ENCODE measurements at places on chromosomes 13 and 19. TPM values are rescaled to one million over a fixed set of nuclear protein-coding genes. Genes with fewer than 3 reads are reported as not detected.

DNA sequence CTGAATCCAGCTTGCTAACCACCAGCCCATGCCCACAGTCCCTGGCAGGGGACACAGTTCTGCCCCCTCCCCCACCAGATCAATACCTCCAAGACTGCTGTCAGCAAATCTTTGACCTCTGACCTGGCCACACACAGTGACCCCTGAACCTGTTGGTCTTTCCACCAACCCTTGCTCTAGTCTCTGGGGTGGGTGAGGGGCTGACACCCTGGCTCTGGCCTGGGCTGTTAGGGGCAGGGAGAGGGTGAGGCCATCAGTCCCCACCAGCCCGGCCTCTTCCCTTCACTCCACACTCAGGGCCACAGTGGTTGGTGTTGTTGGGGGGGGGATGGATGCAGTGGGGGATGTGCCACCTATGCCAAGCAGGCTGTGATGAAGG is 21.8 kb upstream of the SLC7A10 start:
- DNase-seq, result no peak

- no peak for DNase-seq
Observed at GRCh38 chr19:19652482-19653295, 9.2 kb upstream of the GMIP start.

DNA sequence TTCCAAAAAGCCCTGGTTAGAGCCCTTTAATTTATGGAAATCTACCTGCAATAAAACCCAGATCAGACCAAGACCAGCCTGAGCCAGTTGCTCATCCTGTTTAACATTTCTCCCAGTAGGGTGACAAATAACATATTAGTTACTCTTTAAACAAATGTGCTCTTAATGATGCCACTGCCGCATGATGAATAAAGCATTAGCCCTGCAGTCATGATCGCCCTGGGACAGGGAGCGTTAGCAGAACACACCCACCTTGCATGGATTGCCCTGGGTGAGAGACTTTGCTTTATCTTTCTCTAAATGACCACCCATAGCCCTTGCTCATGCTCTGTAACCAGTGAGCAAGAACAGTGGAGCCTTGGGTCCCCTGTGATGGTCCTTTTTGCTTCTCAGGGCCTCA is 362.4 kb downstream of the ENOX1 start:
- no peak for DNase-seq

DNA sequence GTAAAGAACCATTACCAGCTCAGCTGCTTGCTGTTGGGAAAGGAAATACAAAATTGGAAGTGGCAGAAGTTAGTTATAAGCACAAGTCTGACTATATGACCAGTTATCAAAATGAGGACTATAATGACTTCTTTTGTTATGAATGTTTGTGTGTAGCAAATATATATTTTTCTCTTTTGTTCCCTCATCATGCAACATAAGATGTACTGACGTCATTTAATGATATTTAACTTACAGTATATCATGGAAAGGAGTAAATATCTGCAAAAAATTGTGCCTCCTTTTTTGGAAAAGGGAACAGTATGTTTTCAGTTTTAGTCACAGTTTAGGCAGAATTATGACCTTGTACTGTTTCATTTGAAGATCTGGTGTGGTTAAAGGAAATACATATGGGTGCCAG is 356.3 kb upstream of the SLITRK5 start:
- no peak for DNase-seq

DNA sequence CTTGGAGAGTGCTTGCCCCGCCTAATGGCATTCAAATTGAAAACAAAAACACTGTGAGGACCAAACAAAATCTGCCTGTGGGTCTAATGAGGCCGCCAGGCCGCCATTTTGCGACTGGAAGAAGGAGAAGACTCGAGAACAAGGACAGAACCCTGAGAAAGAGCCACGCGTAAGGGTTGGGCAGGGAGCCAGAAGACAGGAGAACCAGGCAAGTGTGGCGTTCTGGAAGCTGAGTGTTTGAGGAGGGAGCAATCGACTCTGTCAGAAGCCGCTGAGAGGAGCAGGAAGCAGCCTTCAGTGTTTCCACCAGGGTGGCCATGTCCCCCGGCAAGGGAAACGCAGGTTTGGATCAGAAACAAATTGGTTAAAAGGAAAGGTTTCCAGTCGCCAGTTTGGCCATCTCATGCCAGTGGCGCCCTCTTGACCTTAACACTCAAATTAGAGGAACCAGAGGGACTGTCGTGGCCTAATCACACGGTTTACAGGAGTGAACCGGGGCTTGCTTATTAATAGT is 10.2 kb upstream of the PTOV1 start:
- DNase-seq, result no peak

DNA sequence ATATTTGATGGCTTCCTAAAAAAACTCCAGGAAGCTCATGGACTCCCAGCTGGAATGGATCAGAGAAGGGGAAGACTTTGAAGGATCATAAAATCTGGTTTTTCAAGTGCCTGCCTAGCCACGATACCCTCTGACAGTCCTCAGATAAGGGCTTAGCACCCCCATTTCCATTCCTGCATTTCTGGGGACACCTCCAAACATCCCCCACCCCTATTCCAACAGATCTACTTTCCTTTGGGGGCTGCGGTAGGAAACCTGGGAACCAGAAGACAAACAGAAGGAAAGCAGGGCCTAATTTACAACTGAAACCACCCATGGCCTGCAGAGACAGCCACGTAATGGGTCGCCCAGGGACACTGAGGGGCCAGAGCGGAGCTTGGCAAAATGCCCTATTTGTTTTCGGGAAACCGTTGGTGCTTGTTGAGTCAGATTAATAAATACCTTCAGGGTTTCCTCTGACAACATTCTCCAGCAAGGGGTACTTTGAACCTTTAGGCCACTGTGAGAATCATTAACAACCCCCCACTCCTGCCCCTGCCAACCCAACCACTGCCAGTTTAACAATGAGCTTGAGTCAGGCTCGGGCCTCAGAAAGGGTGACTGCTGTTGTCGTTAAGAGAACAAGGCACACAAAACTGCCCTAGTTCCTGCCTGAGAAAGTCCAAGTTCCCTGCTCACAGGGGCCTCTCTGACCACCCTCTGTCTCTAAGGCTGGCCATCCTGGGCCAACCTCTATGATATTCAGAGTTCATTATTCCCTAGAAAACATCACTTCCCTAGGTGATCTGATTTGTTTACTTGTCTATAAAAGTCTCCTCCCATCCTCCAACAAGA is 23.5 kb downstream of the RHPN2 start:
- peak; percentile 37 for DNase-seq

DNA sequence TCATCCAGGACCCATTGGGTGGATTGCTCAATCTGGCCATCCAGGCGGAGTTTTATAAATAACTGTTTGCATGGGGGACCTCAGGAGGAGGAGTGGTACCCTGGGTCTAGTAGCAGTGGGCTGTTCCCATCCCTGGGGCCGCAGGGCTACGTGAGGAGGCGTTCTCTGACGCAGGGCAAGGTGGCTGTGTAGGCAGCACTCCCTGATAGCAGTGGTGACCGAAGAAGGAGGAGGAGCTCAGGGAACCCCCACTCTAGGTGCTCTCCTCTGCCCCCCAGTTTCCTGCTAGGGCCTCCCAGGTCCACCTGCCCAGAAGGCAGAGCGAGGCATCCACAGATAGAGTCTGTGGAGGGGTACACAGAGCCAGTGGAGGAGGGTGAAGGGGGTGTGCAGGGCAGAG is 64.1 kb downstream of the CCNE1 start:
- no peak for DNase-seq

DNA sequence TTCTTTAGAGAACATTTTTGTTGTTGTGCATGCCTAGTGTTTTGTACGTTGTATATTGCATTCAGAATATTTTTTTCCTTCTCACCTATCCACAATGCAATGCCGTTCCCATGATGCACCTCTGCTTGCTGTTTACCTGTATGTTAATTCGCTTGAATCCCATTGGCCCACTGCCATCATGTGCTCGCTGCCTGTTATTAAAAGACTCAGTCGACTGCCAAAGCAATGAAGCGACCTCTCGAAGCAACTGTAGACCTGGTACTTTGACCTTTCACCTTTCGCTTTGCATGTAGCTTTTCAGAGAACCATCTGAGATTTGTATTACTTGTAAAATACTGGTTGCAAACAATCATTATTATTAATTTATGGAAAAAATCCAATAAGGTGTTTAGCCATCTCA is 77.4 kb upstream of the RAP2A start:
- no peak for DNase-seq

DNA sequence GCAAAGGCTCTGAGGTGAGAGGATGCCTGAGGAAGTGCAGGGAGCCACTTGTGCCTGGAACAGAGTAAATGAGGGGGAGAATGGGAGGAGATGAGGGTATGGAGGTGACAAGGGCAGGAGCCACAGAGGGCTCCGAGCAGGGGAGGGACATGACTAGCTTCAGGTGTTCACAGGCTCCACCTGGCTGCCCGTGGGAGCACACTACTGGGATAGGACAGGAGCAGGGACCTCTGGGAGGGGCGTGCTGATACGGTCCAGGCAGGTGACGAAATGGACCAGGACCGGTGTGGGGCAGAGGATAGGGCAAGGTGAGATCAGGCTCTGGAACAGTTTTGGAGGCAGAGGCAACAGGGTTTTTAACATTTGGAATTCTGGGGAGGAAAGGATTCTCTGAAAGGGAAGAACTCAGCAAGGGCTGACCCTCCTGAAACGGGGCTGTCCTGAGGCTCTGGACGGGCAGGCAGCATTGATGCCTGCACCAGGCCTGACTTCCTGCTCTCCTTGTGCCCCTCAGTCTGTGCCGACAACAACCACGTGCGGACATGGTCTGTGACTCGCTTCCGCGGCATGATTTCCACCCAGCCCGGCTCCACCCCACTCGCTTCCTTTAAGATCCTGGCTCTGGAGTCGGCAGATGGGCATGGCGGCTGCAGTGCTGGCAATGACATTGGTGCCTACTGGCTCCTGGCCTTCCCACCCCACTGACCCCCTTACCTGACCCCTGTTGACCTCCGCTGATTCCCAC is 11.6 kb downstream of the SHKBP1 start:
- no peak for DNase-seq

DNA sequence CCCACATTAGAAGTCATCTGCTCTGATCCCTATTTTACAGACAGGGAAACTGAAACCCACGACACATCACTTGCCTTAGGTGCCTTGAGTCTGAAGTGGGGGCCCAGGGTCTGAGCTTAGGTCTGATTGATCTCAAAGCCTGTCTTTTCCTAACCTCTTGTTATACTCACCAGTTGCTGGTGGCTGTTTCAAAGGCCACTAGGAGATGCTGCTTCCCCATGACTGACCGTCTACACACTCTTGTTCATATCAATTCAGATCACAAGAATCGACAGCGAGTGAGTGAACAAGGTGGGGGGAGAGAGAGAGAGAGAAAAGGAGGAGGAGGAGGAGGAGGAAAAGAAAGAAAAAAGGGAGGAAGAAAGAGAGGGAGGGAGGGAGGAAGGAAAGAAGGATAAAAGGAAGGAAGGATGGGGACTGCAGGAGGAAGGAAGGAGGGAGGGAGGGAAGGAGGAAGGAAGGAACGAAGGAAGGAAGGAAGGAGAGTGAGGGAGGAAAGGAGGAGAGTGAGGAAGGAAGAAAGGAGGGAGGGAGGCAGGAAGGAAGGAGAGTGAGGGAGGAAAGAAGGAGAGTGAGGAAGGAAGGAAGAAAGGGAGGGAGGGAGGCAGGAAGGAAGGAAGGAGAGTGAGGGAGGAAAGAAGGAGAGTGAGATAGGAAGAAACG is 3.3 kb downstream of the OR10H1 start:
- no peak for DNase-seq

DNA sequence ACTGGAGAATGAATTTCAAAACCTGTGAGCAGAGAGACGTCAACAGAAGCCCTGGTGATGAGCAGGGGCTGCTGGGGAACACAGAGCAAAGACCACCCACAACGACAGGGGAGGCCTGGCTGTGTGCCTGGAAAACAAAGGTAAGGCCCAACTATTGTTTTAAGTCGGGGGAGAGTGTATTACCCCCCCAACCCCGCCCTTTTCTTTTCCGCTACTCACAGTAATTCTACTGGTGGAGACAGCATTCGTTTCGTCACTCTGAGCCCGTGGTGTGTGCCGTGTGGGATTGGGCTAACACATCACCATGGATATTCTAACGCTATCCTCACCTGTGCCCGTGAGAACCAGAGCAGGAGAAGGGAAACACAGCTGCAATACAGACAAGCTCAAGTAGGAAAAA is 18.6 kb upstream of the ADPRHL1 start:
- DNase-seq, result no peak

DNA sequence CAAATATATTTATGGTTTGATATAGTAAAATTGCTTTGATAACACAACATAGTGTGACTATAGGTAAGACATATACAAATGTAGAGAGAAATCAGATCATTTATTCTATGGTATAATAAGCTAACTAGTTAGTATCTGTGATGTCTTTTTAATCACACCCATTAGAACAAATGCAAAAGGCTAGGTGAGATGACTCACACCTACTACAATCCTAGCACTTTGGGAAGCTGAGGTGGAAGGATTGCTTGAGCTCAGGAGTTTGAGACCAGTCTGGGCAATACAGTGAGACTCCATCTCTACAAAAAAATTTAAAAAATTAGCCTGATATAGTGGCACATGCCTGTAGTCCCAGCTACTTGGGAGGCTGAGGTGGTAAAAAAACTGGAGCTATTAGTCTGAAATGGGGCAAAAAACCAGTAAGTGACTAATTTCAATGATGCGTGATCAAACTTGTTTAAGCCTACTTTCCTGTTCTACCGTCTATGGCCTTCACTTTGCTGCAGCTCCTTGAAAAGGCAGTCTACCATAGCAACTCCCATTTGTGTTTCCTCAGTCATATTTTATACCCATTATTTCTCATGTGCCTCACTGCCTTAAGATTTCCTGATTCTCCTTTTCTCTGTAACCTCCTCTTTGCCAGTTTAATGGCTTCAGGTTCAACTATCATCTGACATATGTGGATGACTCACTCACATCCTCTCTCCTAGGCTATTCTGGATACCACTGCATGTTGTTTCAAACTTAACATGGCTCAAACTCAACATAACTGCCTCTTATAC is 12.5 kb downstream of the ALG5 start:
- no peak for DNase-seq

- DNase-seq, result no peak
Observed at GRCh38 chr13:99870541-99870940, 101.0 kb downstream of the ZIC5 start.

DNA sequence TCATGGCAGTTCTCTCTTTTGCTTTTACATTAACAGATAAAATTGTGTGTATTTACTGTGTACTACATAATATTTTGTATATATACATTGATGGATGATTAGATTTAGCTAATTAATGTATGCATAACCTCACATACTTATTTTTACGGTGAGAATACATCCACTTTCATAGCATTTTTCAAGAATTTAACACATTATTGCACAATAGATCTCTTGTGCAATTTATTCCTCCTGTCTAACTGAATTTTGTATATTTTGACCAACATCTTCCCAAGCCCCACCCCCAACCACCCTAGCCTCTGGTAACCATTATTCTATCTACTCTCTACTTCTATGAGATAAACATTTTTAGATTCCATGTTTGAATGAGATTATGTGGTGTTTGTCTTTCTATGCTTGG is 194.7 kb downstream of the RBM26 start:
- no peak for DNase-seq

- no peak for DNase-seq
Observed at GRCh38 chr13:96090240-96091101, 564 bp downstream of the HS6ST3 start.

The ATP4A gene
- 0.16 TPM for total RNA-seq

The LGI4 gene
- total RNA-seq, result 0.29 TPM

The ZNF628 gene
- total RNA-seq, result 11.3 TPM

The ZNF317 gene
- total RNA-seq, result 35.8 TPM
